ENCODE measurements at places on chromosomes 2 and 18.

DNA sequence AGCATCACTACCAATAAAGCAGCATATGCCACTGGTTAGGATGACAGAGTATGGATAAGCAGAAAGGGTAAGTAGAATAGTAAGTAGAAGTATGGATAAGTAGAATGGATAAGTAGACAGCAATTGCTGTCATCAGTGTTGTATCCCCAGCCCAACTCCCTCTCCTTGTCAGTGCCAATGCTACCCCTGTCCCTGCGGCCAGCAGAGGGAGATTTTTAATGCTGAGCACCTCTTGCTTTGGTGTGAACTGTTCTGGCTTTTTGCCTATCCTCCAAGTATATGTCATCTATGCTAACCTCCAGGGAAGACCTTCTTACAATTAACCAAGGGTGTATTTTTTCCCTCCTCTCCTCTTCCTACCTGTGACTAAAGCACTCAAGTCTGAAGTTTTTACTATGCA, 136.7 kb upstream of the SPHKAP start:
- peak; percentile 64 for DNase-seq

GRCh38 chr2:85457877-85458316, 39.4 kb downstream of the SH2D6 start:
- no peak for DNase-seq

- no peak for DNase-seq
Measured at GRCh38 chr2:219578811-219579613, 6.9 kb downstream of the INHA start.

GRCh38 chr2:57864926-57865325, 181.7 kb upstream of the VRK2 start:
- DNase-seq, result no peak

DNA sequence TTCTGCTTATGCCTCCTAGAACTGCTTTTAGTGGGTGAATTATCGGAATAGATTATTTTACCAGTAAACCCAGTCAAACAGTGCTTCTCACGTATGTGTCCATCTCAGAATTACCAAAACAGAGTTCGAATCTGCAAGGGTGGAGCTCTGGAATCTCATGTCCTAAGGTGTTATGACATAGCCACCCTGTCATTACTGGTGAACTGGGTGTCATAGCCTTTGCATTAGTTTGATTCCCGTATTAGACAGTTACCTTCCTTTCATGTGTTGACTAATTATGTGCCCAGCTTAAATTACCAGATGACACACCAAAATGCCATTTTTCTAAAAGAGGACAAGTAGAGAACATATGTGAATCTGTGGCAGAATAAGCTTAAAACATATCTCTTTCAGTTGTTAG, 15.2 kb upstream of the KCNJ13 start:
- no peak for DNase-seq

DNA sequence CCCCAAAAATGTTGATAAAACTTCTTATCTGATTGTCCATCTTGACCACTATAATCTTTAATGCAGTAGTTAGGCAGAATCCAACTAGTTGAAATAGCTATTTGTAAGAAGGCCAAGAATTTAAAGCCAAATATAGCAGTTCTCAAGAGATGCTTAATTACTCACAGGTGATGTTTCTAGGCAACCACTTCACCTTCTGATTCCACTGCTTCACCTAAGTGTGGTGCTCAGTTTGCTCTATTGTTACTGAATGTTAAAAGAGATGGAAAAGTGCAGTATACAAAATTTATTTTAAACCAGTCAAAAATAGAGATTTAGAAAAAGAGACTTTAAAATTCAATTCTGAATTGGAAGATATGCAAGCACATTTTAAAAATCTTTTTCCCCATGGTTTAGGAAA, 539.4 kb downstream of the ZNF804A start:
- no peak for DNase-seq

- DNase-seq, result no peak
Measured at GRCh38 chr2:197862246-197862955, 58.0 kb downstream of the PLCL1 start.
